ENCODE measurements at places on chromosomes 12 and 14.

- no peak for DNase-seq
Measured at GRCh38 chr12:57889500-57889989, 43.0 kb upstream of the CTDSP2 start.

- no peak for DNase-seq
Measured at GRCh38 chr12:65637774-65638173, 186.5 kb upstream of the HMGA2 start.

DNA sequence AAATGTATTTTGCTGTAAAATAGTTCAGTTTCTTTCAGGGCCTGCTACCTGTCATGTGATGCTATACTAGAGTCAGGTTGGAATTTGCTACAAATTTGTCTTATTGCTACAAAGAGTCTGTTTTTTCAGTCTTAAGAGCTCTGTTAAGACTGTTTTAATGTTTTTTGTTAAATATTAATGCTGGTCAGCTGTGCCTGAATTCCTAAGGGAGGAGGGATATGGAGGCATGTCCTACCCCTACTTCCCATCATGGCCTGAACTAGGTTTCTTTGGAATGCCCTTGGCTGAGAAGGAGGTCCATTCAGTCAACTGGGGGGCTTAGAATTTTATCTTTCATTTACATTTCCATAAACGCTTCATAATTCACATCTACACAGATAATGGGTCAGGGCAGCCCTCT is 30.0 kb downstream of the IQSEC3 start:
- DNase-seq, result no peak

- DNase-seq, result no peak
Measured at GRCh38 chr12:90652280-90652679, 302.7 kb downstream of the CCER1 start.

- peak; percentile 31 for DNase-seq
Measured at GRCh38 chr14:96038920-96039632, at the start of gene C14orf132. TSS of gene C14orf132 (plus strand) at chr14:96039362. CDS start at chr14:96039501, 139 bp downstream.

GRCh38 chr12:40382217-40382616 is 157.4 kb downstream of the LRRK2 start:
- no peak for DNase-seq

DNA sequence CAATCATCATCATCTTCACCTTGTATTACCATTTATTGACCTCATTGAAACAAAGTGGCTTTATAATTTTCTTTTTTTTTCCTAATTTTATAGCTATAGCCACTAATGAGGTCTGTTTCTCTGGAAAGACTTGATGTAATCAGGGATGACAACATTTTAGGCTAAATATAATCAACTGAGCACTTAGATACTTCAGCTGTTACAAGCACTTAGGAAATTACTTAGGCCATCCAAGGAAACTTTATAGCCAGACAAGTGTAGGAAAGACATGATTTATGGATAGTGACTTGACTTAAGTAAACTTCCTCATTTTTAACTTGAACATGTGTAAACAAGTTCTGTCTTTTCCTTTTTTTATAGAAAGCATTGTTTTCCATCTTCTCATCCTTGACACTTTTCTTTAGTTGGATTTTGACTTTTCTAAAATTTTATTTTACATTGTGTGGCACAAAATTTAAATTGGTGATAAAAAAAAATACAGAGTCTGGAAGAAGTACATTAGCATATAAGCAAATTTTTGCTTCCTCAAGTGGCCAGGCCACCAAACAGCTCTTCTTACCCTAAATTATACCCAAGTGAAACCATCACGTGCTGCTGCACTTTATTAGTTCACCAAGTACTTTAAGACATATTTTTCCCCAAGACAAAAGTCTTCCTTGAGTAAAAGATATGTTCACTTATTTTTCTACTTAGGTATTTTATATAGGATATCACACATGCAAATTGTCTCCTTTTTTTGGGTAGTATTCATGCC is 15.1 kb downstream of the CPNE8 start:
- DNase-seq, result no peak

GRCh38 chr12:48005001-48005749 is 899 bp upstream of the COL2A1 start:
- no peak for DNase-seq

DNA sequence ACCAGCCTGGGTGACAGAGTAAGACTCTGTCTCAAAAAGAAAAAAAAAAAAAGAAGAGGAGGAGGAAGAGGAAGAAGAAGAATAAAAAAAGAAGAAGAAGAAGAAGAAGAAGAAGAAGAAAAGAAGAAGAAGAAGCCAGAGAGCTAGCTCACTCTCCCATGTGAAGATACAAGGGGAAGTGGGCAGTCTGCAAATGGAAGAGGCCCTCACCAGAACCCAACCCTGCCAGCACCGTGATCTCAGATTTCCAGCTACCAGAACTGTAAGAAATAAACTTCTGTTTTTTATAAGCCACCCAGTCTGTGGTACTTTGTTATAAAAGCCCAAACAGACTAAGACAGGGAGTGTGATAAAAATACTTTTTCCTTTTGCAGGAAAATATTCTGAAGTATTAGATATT is 130.7 kb downstream of the ETNK1 start:
- DNase-seq, result no peak

DNA sequence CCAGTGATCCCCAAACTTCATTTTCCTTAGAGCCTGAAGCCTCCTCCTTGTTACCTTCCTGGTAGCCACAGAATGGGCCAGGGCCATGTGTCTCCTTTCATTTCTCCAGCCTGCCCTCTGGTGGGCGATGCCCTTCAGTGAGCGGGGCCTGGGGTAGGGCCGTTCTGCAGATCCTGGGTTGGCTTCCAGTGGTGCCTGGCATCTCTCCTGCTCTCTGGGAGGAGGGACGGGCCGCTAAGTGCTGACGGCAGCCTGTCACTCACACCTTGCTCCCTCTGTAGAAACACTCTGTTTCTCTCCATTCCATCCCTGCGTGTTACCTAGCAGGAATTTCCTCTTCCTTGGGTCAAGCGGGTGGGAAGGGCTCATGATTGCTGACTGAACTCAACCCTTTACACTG is 232.1 kb downstream of the CACNA1C start:
- DNase-seq, result no peak

GRCh38 chr14:102686196-102686801 is 91.0 kb upstream of the TRAF3 start:
- DNase-seq, result no peak

- no peak for DNase-seq
Measured at GRCh38 chr12:752695-753610, 574 bp downstream of the WNK1 start.

- DNase-seq, result no peak
Measured at GRCh38 chr14:76088326-76088725, 63.4 kb upstream of the GPATCH2L start.

- no peak for DNase-seq
Measured at GRCh38 chr12:53222170-53222721, 9.8 kb downstream of the RARG start.

DNA sequence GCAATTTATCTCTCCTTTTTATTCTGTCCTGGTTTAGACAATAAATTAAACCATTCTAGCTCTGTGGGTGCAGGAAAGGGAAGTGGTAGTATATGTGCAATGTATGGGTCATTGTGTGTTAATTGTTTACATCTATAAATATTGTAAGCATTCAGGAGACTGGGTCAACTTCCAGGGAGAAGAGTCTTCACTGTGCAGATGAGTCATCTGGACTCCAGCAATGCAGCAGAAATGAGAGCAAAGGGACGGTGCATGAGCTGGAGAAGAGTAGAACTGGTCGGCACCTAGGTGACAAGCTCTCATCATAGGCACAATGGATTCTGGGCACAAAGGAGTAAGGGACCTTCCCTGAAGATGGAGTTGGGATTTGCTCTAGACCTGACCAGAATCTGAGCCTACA is 211.1 kb upstream of the DAAM1 start:
- no peak for DNase-seq

DNA sequence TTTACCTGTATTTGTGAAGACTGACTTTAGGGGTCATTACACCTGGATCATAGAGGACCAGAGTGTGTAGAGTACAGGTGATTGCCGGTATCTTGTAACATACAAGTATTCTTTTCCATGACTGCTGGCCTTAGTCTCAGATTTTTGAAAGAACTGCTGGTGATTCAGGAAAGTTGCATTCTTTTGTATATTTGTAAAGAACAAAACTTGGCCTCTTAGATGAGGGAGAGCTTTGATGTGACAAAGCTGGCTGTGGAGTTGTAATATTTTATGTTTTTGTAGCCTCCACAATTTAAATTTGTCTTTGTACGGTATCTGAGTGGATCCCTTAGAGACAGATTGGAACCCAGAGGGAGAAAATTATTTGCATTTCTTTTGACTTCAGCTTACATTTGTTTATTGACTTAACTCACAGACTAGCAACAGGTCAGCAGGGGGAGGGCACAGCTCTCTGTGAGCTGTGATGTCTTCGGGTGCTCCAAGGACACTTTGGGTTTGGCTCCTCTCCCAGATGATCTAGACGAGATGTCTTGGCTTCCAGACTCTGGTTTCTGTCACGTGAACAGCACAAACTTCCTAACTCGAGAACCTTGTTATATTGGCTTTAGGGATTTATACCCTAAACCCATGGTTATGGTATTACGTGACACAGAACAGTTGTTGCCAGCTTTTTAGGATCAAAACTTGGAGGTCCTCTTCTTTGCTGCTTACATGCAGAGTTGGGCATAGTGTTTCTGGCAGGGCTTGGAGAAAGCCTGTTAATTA is 65.9 kb downstream of the DAAM1 start:
- DNase-seq, result no peak

DNA sequence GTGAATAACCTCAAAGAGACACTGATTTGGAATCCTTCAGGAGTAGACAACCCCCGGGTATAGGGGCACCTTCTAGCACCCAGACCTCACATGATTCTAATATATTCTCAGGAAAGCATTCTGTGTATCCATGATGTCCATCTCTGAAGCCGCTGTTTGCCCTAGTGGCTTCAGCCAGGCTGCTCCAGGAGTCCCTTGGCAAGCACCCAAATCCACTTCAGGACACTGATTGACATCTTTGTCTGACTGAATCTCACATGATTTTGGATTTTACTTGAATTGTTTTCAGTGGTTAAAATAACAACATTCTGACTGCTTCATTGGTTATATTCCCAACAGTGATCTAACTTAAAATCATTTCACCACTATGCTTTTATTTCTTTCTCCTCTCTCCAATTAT is 390.5 kb upstream of the CLEC14A start:
- DNase-seq, result no peak

- no peak for DNase-seq
Measured at GRCh38 chr12:28973491-28973890, 175.6 kb upstream of the FAR2 start.

- no peak for DNase-seq
Measured at GRCh38 chr12:88643685-88644084, 63.4 kb upstream of the KITLG start.

DNA sequence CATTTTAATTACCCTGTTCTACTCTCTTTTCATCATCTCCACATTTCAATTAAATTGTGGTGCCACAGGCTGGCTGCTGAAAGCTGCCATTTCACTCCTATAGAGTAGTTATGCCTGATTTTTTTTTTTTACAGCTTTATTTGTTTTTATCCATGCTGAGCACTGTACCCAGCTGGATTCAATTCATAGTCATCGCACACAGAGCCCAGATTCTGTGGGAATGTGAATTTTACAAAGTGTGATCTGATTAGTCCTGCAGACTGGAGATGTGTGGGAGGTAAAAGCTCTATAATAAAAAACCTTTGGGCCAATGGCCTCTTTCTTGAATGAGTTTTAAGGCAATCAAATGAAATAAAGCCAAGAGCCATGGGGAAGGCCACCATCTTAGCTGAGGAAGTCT is 190.2 kb downstream of the ANO4 start:
- DNase-seq, result no peak

Data from activated T-helper 1 cell treated with Interleukin-2 at 50 U/mL for 16 hours (primary cell).